GM23248 (cell line): ENCODE measurements at places on chromosomes 12 and 14. TPM values are rescaled to one million over a fixed set of nuclear protein-coding genes. Genes with fewer than 3 reads are reported as not detected.

Gene PLD4
- polyA plus RNA-seq: not detected in 2 replicates

Gene TOGARAM1
- polyA plus RNA-seq: 8.7 and 10.5 TPM in 2 replicates

Gene HIGD1C
- polyA plus RNA-seq: not detected in 2 replicates

Gene TAS2R42
- not detected in 2 replicates for polyA plus RNA-seq

Gene AMHR2
- not detected in 2 replicates for polyA plus RNA-seq

Gene PPFIA2
- not detected in 2 replicates for polyA plus RNA-seq

Gene OTOGL
- polyA plus RNA-seq: 0.06 and 0.09 TPM in 2 replicates

DNA sequence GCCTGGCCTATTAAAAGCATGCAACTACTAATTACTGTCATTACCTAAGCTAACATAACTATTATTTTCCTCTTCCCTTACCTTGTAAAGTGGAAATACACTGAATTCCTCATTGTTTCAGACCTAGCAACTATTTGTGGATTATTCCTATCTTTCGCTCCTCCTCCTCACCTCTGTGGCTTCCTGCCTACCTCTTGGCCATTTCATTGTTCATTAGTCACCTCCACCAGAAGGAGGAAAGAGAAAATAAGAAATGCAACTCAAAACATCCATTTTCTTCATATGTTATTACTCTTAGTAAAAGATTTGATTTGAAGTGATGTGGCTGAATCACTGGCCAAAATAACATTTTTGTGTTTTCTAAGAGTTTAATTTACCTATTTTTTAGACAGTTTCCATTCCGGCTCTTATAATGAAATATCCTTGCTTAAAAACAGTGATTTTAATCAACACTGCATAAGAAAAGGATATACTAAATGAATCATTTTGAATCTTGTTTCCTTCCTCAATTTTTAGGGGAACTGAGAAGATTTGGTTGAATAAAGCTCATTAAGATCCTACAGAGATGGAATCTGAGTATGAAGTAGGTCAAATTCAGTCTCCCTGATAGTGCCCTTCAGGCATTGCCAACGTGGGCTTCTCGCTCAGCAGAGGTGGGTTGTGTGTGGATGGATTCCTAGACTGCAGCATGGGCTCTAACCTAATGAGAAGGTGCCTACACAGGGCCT is 27.6 kb upstream of the ARHGAP5 start:
- DNase-seq: no peak

GRCh38 chr12:988646-989045 is 2.4 kb upstream of the ERC1 start:
- peak; percentile 18 for DNase-seq

DNA sequence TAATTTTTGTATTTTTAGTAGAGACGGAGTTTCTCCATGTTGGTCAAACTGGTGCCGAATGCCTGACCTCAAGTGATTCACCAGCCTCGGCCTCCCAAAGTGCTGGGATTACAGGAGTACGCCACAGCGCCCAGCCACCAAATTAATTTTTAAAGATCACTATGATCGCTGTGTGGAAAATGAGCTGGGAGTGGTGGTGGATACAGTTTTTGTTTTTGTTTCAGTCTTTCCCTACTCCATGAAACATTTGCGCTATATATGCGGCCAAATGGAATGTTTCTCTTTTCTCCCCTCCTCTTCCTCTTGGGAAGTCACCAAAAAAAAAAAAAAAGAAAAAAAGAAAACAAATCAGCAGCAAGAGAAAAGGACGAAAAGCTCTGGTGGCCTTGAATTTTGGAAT is 20.8 kb upstream of the P2RX4 start:
- DNase-seq: no peak

GRCh38 chr12:74066476-74066875 is 471.2 kb upstream of the ATXN7L3B start:
- no peak for DNase-seq

- peak; percentile 41 for DNase-seq
These were observed 71.5 kb upstream of the ZFP36L1 start for GRCh38 chr14:68864361-68864750.

DNA sequence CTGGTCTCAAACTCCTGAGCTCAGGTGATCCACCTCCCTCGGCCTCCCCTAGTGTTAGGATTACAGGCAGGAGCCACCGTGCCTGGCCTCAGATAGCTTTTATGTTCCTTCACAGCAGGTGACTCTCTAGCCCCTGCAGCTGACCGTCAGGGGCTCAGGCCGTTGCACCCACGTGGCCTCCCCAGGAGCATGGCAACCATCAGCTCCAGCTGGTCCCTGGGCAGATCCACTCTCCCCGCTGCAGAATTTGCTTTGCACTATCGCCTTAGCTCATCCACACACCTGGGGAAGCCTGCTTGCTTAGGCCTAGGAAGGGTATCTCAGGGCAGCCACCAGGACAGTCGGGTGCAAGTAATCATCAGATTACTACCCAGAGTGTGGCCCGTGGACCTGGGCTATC is 62.6 kb downstream of the TSPAN9 start:
- DNase-seq: no peak

DNA sequence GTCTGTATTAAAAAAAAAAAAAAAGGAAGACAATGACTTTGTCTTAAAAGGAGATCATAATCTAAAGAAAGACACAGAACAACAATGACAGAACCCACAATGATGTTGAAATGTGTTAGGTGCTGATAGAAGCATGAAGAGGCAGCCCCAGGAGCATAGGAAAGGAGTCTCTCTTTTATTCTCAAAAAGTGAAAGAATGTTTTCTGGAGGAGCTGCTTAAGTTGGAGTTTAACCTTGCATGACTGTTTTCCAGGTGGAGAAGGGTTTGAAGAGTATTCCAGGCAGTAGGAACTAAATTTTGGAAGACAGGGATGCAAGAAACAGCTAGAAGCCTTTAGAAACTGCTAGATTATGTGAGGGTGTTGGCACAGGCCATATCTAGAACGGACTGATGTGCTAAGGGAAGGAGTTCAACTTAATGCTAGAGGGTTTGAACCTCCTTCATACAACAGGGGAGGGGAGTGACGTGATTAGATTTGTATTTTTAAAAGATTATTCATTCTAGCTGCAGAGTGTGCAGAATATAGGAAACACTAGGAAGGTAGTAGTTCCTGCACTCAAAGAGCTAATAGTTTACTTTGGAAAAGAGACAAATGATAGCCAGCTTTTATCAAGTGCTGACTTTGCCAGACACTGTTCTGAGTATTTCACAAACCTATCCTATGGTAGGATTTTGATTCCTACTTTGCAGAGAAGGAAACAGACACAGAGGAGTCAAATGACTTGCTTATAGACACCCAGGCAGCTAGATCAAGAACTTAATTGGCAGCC is 4.6 kb upstream of the RPL6 start:
- no peak for DNase-seq

DNA sequence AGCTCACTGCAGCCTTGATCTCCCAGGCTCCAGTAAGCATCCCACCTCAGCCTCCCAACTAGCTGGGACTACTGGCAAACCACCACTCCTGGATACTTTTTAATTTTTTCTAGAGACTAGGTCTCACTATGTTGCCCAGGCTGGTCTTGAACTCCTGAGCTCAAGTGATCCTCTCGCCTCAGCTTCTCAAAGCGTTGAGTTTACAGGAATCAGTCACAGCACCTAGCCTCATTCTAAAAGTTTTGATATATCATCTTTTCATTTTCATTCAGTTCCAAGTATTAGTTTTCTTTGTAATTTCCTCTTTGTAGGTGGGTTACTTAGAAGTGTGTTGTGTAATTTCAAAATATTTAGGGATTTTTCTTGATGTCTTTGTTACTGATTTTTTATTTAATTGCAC is 9.6 kb downstream of the CBX5 start:
- DNase-seq: no peak

- DNase-seq: no peak
These were observed 1.8 kb upstream of the SP1 start for GRCh38 chr12:53378222-53378621.

DNA sequence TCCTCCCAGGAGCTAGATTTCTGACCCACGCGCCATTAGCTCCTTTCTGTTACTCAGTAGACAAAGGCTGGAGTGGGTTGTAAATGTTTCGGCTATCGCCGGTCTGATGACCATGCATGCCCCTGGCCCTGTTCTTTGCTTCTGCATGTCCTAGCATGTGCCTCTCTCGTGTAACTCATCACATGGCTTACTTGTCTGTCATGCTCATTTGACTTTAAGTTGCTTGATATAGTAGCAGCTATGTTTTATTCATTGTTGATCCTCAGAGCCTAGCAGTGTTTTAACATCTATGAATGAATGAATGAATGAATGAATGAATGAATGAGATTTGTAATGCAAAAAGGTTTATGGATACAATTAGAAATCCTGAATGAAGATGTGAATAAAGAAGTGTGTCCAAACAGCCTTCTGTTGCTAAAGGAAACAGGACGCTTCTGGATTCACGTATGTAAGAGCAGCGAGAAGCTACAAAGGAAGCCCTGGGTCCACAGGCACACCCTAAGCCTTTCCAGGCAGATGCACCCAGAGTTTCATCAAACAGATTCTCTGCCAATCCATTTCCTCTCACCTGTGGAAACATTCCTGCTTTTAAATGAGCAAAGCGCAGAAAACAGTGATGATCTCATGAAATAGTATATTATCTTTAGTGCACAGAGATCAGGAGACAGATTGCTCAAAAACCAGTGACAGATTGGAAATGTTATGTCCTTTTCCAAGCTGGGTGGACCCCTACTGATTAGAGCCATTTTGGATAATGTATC is 3.4 kb downstream of the GSG1 start:
- peak; percentile 19 for DNase-seq
